Activated CD4-positive, alpha-beta T cell treated with anti-CD3 and anti-CD28 coated beads for 36 hours (primary cell): ENCODE measurements at places on chromosomes 7 and 10.

- no peak for DNase-seq
Measured at GRCh38 chr10:74202356-74202755, 51.3 kb downstream of the ADK start.

GRCh38 chr10:75866300-75866625 is 434.8 kb downstream of the LRMDA start:
- no peak for DNase-seq

- no peak for DNase-seq
Measured at GRCh38 chr7:95865716-95866371, 93.5 kb downstream of the DYNC1I1 start.

DNA sequence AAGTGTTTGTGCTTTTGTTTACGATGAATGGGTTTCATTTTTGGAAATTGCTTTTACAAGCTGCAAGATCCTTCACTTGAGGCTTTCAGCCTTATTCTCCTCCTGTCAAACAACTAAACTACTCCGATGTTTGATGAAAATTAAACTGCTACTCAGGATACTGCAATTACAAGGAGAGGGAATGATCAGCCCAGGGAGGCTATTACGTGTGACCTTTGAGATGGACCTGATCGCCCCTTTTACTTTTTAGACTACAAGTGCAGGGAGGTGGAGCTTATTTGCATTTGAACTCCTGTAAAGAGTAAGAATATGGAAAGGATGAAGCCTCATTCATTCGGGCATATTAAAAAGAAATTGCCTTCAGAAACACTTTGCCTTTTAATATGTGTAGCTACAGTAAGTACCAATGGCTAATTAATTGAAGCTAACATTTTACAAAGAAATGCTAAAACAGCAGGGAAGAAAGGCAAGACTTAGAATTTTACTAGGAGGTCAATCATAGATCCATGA is 219.1 kb downstream of the PHTF2 start:
- no peak for DNase-seq

DNA sequence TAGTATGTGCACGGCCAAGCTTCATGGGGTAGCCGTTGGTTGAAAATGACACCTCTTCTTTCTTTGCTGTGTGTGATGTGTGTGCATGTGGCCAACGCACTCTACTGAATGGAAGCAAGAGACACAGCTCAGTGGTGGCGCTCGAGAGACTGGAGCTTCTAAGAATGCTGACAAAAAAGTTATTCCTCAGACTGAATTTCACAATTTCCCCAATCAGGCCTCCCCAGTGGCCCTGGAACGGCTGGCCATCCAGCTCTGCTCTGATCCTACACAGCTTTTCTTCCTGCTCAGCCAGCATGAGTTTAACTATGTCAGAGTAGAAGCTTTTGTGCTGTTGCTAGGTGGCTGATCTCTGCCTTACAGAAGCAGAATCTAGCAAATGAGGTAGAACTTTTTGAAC is 186.7 kb upstream of the PLXDC2 start:
- DNase-seq, result no peak
